Activated naive CD4-positive, alpha-beta T cell treated with anti-CD3 and anti-CD28 coated beads, Interleukin-2, amount 10 ng/mL, durations not matched to agents 7 days and 5 days (primary cell): ENCODE measurements at places on chromosomes 2 and 18.

GRCh38 chr2:8644605-8645175 lies 37.2 kb upstream of the ID2 start:
- DNase-seq: no peak

DNA sequence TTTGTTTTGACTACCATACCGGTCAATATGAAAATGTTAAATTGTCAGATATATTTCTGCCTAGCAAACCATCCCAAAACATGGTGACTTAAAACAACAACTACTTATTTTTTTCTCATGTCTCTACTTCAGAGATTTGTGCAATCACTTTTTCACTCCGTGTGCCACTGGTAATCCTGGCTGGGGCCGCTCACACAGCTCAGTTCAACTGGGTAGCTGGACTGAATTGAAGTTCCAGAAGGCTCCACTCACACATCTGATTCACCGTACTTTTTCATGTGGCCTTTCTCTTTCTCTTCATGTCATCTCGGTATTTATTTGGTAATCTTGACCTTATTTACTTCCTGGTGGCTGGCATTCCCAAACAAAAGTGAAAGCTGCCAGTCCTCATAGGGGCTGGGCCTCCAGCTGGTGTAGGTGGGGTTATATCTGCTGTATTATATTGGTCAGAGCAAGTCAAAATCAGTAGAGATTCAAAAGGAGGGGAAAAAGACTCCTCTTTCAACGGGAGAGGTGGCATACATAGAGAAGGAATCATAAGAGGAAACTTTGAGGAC lies 513.9 kb upstream of the NXPH2 start:
- no peak for DNase-seq

GRCh38 chr2:239339726-239340601 lies 60.9 kb downstream of the HDAC4 start:
- no peak for DNase-seq

GRCh38 chr18:48488388-48488850 lies 50.4 kb upstream of the CTIF start:
- no peak for DNase-seq

DNA sequence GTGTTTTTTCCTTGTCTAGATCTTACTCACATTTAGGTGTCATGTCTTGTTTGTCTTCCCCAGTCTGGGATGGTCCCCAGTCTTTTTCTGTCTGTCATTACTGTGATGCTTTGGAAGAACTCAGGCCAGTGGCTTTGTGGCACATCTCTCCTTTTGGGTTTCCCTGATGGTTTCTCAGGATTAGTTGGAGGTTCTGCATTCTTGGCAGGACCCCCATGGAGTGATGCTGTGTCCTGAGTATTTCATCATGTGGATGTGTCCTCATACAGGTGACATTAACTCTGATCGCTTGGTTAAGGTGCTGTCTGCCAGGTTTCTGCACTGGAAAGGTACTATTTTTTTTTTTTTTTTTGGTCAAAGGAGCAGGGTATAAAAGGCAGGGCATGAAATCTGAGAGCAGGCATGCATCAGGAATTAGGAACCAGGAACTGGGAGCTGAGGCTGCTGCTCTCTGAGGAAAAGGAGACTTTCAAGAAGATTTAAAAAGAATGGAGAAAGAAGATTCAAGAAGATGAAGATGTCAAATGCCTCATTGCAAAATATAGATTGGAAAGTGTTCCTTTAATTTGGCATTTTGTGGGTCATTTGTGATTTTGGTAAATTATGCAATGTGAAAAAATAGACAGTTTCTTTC lies 85.3 kb downstream of the NUP35 start:
- no peak for DNase-seq

DNA sequence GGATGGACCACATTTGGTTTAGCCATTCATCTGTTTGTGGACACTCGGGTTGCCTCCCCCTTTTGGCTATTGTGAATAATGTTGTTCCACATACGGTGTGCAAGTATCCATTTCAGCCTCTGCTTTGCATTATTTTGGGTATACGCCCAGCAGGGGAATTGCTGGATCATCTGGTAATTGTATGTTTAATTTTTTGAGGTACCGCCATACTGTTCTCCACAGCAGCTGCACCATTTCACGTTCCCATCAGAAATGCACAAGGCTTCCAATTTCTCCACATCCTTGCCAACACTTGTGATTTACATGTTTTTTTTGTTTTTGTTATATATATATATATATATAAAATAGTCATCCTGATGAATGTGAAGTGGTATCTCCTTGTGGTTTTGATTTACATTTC lies 54.6 kb upstream of the TWIST2 start:
- DNase-seq: no peak

- DNase-seq: no peak
Observed at GRCh38 chr2:3588084-3588483, 6.8 kb upstream of the COLEC11 start.

DNA sequence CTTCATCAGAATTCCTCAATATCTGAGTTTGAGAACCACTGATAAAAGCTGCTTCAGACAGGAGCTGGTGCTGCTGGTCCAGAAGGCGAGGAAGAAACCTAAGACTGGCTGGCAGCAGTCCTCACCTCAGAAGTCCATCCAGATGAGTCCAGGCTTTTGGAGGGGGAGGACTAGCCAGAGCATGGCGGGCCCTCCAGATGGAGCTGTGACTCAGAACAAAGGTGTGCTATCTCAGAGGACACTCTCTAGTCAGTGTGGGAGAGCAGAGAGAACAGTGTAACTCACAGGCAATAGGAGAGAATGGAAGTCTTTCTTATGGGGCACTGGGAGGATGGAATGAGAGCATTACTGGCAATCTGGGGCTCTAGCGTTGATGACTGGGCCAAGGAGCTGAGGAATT lies 191.4 kb downstream of the NYAP2 start:
- no peak for DNase-seq

- DNase-seq: no peak
Observed at GRCh38 chr2:186255823-186256222, 230.2 kb upstream of the ZC3H15 start.

GRCh38 chr2:201633661-201634249 lies 9.5 kb downstream of the TMEM237 start:
- DNase-seq: no peak
